ENCODE measurements at places on chromosomes 12 and 14. TPM values are rescaled to one million over a fixed set of nuclear protein-coding genes. Genes with fewer than 3 reads are reported as not detected.

TEX22 gene
- not detected for total RNA-seq

FOXN4 gene
- total RNA-seq, result not detected

FBRSL1 gene
- total RNA-seq, result 10.3 TPM

KDM2B gene
- total RNA-seq, result 31.7 TPM

CPNE8 gene
- total RNA-seq, result 18.5 TPM

EFS gene
- 12.6 TPM for total RNA-seq

KLRC3 gene
- not detected for total RNA-seq

DNA sequence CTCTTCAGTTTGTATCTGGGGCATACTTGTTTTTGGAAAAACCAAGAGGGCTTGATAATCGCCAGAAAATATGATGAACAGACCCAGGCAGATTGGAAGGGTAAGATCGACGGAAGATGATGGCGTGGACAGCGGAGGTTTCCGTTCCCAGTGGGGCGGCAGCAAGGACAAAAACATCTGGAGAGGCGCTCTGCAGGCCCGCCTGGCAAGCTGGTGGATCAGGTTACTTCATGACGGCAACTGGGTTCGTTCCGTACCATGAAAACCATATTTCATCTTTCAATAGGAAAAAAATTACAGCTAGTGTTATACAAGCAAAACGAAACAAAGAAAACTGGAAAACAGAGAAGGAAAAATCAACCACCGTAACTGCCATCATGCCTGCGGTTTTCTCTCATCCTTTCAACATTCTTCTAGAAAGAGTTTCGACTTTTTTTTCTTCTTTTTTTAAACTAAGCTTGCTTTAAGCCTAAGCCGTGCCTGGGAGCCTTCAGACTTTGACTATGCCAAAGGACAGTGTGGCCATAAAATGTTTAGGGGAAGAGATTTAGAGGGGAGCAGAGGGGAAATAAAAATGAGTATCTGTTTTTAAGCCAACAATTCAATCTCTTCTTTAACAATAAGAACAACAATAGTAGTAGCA lies 210.5 kb downstream of the FOXN3 start:
- no peaks in the 10 kb centered on the region for H3K36me3 ChIP-seq
- no peaks in the 10 kb centered on the region for H3K4me1 ChIP-seq
- DNase-seq, result no peak
- no peak overlapping the region for H3K27ac ChIP-seq

- no peak overlapping the region for H3K4me3 ChIP-seq
- no peaks in the 10 kb centered on the region for H3K4me1 ChIP-seq
- no peaks in the 10 kb centered on the region for H3K36me3 ChIP-seq
- no peak overlapping the region for H3K27ac ChIP-seq
Observed at GRCh38 chr12:96434107-96434506, 33.9 kb upstream of the CDK17 start.

DNA sequence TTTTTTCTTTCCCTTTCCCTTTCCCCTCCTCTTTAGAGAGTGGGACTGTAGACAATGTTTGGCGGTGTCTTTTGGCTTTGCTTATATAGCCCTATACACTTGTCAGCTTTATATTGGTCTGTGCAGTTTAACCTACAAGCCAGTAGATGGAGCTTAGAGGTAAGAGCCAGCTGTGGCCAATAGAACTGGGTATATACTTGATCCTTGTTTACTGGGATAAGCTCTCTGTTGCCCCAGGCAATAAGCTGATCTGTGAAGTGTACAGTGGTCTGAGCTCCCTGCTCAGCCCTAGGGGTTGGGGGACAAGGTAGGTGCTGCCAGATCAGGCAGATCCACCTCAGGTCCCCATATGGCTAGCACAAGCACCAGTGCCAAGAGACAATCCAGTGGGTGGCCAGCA lies 434.1 kb downstream of the NOVA1 start:
- no peak for DNase-seq
- H3K27ac ChIP-seq, result no peak overlapping the region
- no peak overlapping the region for H3K4me3 ChIP-seq
- H3K4me1 ChIP-seq, result no peaks in the 10 kb centered on the region

- no peak overlapping the region for H3K4me3 ChIP-seq
- peaks cover 31% of the 10 kb centered on the region for H3K4me1 ChIP-seq
- H3K36me3 ChIP-seq, result peaks cover 31% of the 10 kb centered on the region
Observed at GRCh38 chr12:108649126-108649525, 15.4 kb upstream of the SELPLG start.

DNA sequence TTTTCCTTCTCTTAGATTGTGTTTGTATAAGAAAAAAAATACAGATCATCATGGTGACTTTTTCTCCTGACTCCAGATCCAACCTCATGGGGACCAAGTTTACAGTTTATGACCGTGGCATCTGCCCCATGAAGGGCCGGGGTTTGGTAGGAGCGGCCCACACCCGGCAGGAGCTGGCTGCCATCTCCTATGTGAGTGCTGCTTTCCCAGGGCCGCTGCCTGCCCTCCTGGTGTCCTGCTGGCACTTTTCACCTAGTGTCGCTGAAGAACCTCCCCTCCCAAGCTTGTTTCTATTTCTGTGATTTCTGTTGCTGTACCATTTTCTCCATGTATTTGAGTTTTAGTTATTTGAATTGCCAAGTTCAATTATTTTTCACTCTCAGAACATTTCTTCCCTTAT lies 24.8 kb upstream of the TEAD4 start:
- no peaks in the 10 kb centered on the region for H3K27me3 ChIP-seq
- no peaks in the 10 kb centered on the region for H3K4me1 ChIP-seq
- no peak overlapping the region for H3K4me3 ChIP-seq
- peak; percentile 29 for DNase-seq
- H3K27ac ChIP-seq, result no peak overlapping the region

DNA sequence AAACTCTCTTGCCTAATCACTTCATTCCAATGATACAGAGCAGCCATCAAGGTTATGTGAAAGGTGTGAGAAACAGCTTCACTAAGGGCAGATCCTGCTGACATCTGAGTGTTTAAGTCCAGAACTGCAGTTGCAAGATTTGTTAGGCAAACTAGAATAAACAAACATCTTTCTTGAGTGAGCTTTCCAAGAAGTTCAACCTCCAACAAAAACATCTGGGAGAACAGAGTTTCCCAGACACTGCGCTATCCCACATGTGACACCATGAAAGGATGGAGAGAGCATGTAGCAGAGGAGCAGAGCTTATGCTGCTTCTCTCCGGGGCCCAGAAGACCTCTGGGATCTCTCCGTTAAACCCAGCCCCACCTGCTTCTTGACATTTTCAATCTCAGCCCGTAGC lies 5.6 kb downstream of the KRT76 start:
- H3K4me3 ChIP-seq, result no peak overlapping the region
- no peaks in the 10 kb centered on the region for H3K4me1 ChIP-seq
- H3K36me3 ChIP-seq, result no peaks in the 10 kb centered on the region
- no peaks in the 10 kb centered on the region for H3K27me3 ChIP-seq
- H3K27ac ChIP-seq, result no peak overlapping the region
- DNase-seq, result no peak

GRCh38 chr14:69298131-69299071 lies 38.4 kb downstream of the GALNT16 start:
- H3K27ac ChIP-seq, result no peak overlapping the region
- no peaks in the 10 kb centered on the region for H3K4me1 ChIP-seq
- no peaks in the 10 kb centered on the region for H3K27me3 ChIP-seq
- H3K36me3 ChIP-seq, result no peaks in the 10 kb centered on the region
- no peak for DNase-seq

GRCh38 chr12:93763746-93764147 lies 86.6 kb downstream of the CRADD start:
- H3K4me3 ChIP-seq, result no peak overlapping the region
- no peaks in the 10 kb centered on the region for H3K36me3 ChIP-seq
- H3K4me1 ChIP-seq, result no peaks in the 10 kb centered on the region
- no peaks in the 10 kb centered on the region for H3K27me3 ChIP-seq

DNA sequence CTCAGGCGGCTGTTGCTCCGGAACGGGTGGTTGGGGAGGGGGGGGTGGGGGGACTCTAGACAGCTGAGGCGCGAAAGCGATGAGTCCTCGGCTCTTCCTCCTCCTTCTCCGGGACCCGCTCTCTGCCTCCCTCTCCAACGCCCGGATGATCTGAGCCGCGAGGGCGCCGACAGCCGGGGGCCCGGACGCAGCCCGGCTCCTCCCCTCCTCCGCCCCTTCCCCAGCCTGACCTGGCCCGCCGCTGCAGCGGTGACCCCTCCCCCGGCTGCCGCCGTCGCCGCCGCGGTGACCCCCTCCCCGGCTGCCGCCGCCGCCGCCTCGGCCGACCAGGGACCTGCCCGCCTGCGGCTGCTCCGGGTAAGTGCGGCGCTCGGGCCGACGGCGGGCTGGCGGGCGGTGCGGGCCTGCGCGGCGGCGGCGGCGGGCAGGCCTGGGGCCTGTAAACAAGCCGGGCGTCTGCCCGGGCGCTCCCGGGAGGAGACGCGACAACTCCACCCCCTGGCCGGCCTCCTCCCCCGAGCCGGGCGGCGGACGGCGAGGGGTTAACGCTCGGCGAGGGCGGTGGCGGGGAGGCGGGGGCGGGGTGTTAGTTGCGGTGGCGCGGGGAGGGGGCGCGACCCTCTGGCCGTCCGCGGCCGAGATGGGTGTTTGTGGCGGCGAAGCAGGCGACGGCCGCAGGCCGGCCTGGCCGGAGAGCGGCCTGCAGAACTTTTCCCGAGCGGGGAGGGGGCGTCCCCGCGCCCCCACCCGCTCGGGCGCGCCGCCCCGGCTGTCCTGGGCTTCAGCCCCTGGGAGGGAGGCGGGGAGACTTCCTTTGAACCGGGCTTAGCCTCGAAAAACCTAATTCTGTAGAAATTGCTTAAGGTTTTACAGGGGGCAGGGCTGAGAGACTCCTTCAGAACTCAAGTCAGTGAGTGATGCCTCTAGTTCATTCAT lies 568 bp downstream of the PPM1A start:
- H3K36me3 ChIP-seq, result no peaks in the 10 kb centered on the region
- H3K4me1 ChIP-seq, result peaks cover 43% of the 10 kb centered on the region
- peak overlapping the region; percentile 97 for H3K27ac ChIP-seq
- peak; percentile 83 for DNase-seq

DNA sequence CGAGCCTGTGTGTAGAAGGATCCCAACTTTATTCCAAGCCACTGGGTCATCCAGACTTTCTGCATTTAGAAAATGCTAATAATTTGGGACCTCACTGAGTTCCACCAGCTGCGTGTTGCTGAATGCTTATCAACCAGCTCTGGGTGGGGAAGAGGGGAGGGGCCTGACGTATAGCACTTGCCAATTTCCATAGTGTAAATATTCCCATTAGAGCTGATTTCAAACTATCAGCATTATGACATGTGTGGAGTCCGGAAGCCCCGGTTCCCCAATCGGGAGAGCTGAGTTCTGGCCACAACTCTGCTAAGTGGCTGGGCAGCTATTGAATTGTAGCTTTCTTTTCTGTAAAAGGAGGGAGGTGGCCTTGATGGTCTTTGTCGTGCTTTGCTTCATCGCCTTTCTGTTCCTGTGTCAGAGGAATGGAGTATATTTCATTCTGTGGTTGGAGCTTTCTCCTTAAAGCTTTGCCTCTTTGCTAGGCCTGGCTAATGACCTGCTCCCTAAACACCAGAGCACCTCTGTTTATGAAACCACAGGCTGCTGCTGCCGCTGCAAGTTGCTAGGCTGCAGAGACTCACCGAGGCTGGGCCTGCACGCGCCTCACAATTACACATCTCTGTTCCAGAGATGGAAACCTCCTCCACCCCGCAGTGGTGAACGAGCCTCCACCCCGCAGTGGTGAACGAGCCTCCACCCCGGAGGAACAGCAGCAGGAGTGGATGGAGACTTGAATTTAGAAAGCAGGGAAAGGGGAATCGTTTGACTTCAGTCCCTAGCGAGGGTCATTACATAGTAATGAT lies 7.7 kb upstream of the BCL7A start:
- H3K4me3 ChIP-seq, result no peak overlapping the region
- no peak for DNase-seq
- H3K27ac ChIP-seq, result no peak overlapping the region
- no peaks in the 10 kb centered on the region for H3K4me1 ChIP-seq

DNA sequence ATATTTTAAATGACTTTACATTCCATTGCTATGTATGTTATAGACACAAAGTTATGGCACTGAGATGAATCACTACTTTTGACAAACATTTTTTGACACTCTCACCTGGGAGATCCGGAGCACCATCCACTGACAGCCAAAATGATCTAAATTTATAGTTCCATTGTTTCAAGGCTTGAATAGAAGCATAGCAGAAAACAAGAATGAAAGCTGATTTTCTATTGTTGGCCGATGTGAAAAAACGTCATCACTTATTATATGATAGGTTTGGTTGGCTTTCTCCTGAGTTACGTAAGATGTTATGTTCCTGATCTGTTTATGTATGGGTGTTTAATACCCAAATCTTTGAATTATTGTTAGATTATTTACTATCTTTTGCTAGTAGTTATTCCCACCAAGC lies 306.2 kb downstream of the PAWR start:
- no peak for DNase-seq
- H3K4me1 ChIP-seq, result no peaks in the 10 kb centered on the region
- H3K4me3 ChIP-seq, result no peak overlapping the region
- no peaks in the 10 kb centered on the region for H3K27me3 ChIP-seq
- H3K36me3 ChIP-seq, result no peaks in the 10 kb centered on the region

DNA sequence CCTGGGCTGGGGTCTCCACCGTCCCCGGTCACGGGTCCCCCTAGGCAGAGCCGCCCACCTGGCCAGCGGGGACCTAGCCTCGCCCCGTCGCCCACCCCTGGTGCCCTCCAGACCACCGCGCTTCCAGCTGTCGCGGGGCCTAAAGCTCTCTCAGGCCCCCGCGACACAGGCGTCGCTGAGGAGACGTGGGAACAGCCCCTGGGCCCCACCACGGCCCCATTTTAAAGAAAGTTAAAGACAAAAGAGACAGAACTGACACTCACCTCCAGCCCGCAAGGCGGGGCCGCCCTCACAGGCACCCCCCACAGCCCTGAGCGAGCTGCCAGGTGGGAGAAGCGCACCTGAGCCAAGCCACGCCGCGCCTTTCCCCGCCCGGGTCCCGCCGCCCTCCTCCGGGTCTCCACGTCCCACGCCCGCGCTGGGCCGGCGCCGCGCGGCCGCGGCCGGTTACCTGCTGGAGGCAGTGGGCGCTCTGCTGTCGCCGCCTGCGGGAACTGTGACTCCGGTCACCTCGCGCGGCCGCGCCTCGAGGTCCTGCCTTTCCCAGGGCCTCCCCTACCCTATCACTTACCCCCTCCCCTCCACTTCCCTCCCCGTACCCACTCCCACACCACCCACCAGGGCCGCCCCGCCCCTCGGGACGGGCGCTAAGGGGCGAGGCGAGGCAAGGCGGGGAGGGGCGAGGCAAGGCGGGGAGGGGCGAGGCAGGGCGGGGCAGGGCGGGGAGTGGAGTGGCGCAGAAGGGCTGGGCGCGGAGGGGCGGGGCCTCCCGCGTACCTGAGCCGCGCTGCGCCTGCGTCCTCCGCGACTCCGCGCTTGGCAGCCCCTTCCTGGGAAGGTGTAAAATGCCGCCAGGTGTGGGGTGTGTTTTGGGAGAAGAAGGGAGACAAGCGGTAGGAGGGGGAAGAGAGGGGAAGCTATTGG lies 31.2 kb downstream of the TC2N start:
- H3K36me3 ChIP-seq, result no peaks in the 10 kb centered on the region
- H3K27ac ChIP-seq, result peak overlapping the region; percentile 80

DNA sequence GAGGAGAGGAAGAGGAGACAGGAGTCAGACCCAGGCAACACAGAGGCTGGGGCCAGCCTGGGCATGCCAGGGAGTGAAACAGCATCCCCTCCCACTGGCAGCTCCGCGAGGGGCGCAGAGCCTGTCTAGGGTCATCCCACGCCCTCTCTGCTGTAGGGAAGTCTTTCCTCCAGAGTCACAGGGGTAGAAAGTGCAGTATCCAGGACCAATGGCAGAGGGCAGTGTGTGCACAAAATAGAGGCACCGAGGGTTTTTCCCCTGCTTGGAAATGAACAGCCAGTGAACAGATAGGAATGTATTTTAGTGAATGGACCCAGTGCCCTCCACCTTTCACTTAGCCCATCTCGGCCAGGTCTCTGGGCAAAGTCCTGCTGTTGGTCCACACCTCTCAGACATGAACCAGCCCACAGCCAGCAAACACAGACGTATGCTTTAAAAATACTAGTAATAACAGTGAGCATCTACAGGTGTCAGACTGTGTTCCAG lies 9.4 kb upstream of the KRT74 start:
- DNase-seq, result peak; percentile 68
- no peaks in the 10 kb centered on the region for H3K4me1 ChIP-seq
- no peak overlapping the region for H3K4me3 ChIP-seq
- no peak overlapping the region for H3K27ac ChIP-seq
- no peaks in the 10 kb centered on the region for H3K27me3 ChIP-seq
